ENCODE measurements at places on chromosomes 16 and 17.

DNA sequence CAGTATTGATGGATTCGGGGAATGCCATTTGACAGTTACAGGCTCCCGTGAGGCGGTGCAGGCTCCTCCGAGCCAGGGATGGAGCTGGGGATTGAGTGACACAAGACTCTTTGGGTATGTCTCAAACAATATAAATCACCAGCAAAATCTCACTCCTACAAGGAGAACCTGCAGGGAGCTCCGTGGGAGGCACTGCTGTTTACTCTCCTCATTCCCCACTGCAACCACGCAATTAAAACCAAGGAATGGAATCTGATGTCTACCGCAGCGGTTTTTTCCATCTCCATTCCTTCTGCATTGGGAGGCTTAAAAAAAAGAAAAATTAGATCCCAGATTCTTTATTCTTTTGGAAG lies 157.9 kb downstream of the WWOX start:
- DNase-seq: no peak

GRCh38 chr16:964356-965035 lies 6.3 kb downstream of the LMF1 start:
- DNase-seq: no peak

DNA sequence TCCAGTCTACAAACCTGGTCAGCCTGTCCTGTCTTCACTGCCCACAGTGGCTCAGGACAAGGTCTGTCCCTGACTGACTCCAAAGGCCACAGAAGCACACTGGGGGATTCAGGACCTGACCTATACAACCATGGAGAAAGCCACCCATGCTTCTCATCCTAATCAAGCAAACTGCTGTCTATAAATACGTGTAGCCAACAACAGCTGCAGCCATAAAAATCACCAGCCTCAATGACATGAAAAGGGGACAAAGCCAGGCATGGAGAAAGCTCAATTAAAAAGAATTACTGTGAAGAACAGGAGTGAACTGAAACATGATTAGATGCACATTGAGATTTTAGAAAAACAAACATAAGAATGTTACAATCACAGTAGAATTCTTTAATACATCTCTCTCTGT lies 170.1 kb downstream of the CDK5R1 start:
- DNase-seq: no peak

DNA sequence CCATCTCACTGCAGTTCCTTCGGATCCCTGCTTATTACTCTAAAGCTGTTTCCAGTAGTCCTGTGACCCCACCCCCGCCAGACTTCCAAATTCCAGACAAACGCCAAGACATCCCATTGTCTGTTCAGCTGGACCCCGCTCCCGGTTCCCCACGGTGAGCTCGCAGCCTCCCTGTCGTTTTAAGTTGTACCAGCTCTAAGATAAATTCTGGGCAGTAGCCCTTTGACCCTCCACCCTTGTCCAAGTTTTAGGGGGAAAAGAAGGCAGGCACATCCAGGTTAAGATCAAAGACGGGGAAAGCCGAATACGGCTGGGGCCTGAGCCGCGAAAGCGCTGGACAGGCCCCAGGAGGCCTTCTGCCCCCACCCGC lies 589 bp downstream of the ARL6IP1 start:
- DNase-seq: no peak

GRCh38 chr17:51767287-51767686 lies 391.2 kb downstream of the CA10 start:
- no peak for DNase-seq

DNA sequence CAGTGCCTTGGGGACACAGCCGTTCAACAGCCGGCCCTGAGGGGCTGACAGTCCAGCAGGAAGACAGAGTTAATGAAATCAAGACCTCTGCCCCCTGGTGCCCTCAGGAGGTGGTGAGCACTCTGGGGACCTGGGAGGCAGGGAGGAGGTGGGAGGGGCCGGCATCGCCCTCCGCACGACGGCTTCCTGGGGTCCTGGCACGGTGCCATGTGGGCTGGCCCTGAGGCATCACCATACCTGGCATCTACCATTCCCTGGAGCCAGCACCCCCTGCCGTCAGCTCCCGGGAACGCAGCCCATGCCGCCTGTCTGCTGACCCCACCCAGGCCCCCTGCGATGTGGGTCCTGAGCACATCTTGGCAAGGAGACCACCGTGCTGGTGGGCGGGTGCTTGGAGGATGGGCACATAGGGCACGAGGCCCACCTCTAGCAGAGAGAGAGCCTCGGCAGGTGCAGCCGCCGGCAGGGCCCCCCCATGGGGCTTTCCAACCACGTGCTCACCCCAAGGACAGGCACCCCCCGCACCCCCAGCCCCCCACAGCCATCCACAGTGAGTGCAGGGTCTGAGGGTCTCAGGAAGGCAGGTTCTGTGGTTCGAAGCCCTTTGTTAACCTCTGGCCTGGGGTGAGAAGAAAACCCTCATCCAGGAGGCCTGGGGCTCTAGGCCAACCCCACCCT lies 52.5 kb downstream of the ZFPM1 start:
- DNase-seq: peak; percentile 77

GRCh38 chr17:2070241-2071023 lies 15.5 kb downstream of the HIC1 start:
- no peak for DNase-seq

DNA sequence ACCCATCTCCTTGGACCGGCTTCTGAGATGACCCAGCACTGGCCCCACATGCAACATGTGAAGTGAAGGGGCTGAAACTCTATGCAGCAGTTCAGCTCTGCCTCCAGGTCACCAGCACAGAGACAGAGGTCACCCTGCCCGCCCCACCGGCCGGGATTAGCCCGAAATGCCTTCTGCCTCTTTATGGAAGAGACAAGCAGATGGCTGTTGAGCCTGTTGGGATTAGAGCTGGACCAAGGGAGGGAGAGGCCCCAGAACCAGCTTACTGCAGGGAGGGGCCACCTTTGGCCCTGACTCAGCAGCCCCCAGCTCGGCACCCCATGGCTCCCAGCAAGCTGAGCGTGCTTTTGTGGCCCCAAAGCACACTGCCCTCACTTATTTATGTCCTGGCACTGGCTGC lies 5.7 kb downstream of the AIPL1 start:
- no peak for DNase-seq

DNA sequence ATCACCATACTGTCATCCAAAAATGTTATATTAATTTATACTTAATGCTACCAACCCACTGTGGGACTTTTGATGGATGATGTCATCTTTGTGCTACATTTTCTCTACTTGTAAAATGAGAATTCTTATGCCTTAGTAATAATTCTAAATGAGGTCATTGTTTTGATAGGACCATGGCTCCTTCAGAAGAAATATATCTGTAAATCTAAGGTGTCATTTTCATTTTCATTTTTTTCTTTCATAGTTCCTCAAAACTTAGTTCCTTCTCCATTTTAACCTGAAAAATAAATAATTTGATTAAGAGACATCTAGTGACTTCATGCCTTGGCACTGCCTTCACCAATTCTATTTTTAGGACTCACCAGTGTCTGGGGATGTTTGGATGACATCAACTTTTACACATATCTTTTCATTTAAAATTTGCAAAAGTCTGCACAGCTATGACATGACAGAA lies 48.7 kb downstream of the GPRC5B start:
- no peak for DNase-seq

GRCh38 chr16:15942931-15943690 lies 6.3 kb upstream of the ABCC1 start:
- DNase-seq: no peak

DNA sequence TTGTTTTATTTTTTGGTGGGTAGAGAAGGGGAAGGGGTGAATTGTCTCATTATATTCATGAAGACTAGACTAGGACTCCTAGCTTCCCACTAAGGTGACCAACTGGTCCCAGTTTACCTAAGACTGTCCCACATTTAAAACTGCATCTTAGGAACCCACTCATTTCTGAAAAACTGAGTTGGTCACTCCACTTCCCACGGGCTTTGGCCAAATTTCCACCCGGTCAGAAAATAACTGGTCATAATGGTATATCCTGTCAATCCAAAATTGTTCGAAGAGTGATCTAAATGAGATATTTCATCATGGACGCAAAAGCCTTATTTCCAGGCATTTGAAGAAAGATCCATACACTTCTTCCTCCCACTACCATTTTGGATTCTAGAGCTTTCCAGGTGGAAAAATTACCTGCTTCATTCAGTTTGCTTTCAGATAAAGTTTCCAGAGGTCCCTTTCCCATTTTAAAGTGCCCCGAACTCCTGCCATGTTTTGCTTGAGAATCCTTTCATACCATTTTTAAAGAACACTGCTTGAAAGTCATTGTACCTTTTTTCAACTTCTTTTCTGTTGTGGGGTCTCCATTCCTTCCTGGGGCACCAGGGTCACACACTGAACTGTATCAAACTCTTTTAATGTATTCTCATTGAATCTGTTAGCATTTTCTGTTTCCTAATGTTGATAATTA lies 21.8 kb upstream of the ZFHX3 start:
- no peak for DNase-seq

DNA sequence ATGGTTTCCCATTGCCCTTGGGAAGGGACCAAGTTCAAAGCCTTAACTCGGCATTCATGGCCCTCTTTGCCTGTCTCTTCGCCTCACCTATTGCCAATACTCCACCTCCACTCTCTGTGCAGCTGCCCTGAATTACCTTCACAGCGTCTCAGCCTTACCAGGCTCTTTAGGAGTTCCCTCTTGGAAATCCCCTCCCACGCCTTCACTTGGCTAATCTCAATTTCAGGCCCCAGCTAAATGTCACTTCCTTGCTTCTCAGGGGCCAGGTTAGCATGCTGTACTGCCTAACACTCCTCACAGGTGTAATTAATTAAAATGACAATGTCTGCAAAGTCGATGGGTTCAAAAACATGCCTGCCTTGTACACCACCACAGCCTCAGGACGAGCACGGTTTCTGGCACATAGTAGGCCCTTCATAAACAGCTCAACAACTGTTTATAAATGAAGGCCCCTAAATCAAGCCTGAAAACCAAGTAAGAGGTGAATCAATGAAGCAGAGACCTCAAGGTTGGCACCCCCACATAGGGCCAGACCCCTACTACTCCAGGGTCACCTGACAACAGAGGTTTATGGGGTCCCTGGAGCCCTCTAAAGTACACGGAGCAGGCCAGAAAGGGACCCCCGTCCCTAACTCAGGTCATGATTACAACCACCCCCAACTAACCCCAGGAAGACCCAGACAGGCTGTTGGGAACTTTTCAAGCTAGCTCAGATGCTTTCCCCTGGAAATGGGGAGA lies 11.2 kb upstream of the EEF2K start:
- no peak for DNase-seq

DNA sequence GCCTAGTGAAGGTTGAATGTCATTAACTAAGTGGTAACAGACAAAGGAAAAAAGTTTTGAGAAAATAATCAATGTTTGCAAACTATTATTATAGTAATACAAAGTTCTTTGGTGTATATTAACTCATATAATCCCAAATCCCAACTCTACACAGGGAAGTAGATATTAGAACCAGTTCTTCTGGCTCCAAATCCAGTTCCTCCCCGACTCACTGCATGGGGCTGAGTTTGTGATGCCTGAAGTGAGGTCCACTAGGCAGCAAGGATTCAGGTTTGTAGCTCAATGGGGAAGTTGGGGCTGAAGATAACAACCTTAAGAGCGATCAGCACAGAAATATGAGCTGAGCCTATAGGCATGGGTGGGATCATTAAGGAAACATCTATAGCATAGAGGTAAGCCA lies 5.6 kb upstream of the SYNRG start:
- DNase-seq: no peak

DNA sequence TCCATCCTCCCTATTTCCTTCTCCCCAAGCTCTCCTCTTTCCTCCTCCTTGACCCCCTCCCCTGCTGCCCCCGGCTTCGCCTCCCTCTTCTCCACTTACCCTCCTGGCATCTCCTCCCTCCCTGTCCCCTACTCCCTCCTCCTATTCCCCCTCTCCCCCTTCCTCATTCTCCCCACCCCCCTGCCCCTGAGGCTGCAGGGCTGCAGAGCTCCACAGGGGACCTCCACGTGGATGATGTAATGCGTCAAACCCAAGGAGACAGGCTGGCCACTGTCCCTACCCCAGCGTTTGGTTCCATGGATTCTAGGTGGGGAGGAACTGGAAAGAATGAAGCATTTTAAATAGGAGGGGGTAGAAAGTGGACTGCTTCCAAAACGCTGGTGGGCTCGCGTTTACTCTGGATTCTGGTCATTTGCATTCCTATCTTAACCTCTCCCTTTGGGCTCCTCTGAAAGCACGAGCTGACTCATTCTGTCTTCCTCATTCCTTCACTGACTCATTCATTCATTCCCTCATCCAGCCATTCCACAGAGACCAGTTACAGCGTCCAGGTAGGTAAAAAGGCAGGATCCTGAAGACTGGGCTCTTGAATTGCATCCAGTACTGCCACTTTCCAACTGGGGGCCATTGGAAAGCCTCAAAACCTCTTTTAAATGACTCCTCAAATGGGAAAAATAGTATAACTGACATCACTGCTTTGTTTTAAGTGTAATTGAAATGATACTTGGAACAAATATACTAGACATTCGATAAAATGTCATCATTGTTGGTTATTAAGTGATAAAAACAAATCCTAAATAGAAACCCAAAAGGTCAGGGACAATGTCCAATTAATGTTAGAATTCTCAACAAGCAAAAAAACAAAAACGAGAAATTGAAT lies 943 bp upstream of the COTL1 start:
- peak; percentile 11 for DNase-seq

DNA sequence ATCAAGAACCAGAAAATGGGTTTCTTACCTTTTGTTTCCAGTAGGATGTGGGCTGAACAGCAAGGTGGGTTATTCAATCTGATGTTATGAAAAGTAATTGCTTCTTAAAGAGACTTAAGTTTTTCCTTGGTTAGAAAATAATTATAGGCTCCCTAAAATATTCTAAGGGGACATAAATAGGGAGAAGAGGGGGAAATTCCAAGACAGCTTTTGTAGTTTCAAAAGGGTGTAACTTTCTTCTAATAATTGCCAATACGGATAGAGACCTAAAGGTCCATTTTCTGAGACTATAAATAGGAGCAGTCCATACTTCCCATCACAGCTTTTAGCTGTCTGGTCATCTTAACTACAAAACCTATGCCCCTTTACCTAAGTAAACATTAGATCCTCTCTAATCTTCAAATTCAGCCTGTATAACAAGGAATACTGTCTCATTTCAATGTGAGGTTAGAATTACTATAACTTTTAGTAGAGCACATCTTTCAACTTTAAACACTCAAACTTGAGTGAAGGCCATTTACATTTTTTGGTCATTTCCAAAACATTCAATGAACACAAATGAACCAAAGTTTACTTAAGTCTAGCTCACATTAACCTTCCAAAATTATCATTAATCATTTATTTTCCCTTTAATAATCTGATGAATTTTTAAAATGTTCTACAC lies 5.5 kb downstream of the SRSF1 start:
- DNase-seq: no peak

DNA sequence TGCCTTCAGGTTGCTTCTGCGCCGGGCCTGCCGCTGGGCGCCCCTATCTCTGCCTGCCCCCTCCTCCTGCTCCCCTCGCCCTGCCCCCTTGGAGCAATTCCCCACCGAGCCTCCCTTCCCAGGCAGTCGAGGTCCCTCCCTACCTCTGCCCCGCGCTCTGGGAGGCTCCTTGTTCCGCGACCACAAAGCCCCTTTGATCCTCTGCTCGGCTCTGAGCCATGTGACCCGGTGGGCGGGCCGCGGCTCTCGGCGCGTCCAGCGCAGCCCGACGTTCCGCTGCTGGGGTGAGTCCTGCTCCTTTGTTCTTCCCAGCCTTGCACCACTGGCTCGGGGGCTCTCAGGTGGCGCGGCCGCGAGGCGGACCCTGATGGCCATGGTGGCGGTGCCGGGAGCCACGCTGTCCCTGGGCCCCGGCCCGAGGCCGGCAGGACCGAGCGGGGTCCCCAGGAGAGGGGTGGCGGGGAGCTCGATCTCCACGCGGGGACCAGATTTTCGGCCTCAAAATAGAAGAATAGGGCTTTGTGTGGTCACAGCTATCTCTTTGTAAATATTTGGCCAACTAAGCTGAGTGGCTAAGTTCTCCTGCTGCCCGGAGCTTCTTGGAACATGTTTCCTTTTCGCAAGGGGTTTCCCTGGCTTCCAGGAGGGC lies 310.6 kb downstream of the SEC14L1 start:
- no peak for DNase-seq

- no peak for DNase-seq
Observed at GRCh38 chr17:57082441-57082840, 2.6 kb upstream of the AKAP1 start.
